Stimulated activated CD8-positive, alpha-beta memory T cell treated with anti-CD3 and anti-CD28 coated beads, Interleukin-15, amount 100 ng/mL, for 1 hour (primary cell): ENCODE measurements at places on chromosomes 13 and 19.

DNA sequence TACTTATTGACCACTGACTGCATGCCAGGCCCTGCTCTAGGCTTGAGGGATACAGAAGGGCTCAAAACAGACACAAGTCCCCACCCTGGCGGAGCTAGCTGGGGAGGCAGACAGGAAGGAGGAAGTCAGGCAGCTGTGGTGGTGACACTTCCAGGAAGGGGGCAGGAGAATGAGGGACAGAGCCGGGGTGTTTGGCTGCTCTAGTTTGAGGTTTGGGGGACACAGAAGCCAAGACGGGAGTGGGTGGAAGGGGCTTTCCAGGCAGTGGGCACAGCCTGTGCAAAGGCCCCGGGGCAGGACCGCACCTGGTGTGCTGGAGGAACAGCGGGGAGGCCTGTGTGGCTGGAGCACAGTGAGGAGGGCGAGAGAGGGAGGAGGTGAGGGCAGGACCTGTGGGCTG is 4.0 kb downstream of the MRPL54 start:
- DNase-seq: no peak

GRCh38 chr19:43782689-43783231 is 2.0 kb upstream of the KCNN4 start:
- no peak for DNase-seq

- DNase-seq: no peak
Measured at GRCh38 chr19:28785971-28786370, 427.0 kb downstream of the UQCRFS1 start.

DNA sequence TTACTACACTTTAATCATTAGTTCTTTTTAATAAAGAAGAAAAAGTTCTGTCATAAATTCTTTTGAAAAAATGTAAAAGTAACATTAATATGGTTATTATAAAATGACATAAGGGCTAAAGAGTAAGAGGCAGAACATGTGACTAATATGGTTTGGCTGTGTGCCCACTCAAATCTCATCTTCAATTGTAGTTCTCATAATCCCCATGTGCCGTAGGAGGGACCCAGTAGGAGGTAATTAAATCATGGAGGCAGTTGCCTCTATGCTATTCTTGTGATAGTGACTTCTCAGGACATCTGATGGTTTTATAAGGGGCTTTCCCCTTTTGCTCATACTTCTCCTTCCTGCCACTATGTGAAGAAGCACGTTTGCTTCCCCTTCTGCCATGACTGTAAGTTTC is 104.5 kb downstream of the UGGT2 start:
- DNase-seq: no peak

DNA sequence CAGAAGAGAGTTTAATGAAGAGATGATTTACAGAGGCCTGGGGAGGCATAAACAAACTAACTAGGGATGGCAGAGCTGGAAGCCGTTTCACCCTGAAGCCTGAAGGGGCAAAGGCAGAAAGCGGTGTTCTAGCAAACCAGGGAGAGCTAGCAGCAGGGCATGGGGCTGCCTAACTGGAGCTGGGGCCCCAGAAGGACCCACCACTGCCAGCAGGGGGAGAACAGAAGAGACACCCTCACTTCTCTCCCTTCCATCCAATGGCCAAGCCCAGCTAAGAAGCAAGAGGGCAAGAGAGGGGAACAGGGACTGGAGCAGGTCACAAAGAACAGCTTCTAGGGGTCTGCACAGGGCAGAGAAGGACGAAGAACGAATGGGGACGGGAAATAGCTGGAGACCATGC is 195.5 kb downstream of the KATNAL1 start:
- no peak for DNase-seq

GRCh38 chr13:46160065-46160464 is 21.9 kb downstream of the LCP1 start:
- no peak for DNase-seq

DNA sequence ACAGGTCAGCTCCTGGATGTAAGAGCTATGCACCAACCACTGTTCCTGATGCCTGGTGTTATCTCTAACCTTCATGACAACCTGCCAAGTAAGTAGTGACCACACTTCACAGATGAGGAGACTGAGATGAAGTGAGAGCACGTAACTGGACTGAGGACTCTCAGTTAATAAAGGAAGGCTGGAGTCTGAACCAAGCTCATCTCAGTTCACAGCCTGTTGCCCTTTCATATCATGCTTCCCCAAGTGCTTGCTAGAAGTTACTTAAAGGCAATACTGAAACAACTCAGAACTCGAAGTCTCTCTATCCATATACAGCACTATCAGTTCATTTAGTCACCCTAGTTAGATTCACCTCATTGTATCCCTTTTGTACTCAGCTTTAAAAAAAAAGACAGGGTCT is 119.7 kb downstream of the ABCC4 start:
- DNase-seq: no peak

DNA sequence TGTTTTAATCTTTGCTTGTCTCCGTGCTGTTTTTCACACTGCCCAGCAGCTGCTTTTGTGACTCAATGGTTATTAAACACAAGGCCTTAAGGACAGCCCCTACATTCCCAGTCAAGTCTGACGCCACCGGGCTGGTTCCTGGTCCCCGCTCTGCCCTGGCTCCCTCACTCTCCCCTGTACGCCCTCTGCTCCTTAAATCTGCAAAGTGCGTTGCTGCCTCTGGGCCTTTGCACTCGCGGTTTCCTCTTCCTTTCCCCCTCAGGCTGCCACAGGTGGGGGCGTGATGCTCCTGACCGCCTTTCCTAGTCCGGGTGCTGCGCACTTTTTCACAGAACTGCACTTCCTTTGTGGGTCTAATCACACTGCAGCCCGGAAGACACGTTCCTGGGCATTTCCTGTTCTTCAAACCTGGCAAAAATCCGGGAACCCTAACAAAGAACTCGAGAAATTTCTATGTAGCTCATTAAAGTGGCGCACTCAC is 25.6 kb downstream of the NOSIP start:
- no peak for DNase-seq

DNA sequence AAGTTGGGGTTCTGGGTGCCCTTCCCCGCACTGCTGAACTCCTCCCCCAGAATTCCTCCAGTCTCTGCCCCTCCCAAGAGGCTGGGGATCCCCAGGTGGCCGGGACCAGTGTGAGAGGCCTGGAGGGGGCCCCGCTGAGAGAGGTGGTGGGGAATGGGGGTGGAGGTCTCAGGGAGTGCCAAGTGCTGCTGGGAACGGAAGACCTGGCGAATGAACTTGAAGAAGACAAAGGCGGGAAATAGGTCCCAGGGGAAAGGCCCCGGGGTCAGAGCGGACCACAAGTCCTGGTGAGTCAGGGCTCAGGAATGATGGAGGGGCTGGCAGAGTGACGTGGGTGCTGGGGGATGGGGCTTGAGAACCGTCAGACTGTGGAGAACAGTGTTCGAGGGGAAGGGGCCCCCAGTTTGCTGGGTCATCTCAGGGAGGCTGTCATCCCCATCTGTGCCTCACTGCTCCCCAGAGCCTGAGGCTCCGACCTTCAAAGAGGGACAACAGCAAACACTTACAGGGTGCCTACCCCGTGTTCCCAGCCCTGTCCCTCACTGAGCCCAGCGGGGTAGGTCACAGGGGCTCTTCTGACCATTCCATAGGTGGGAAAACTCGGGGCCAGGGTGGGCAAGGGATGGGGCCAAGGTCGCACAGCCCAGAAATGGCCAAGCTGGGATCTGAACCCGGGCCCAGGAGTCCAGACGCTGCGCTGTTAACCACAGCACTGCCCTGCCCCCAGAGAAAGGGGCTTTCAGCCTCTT is 16.0 kb upstream of the SEMA6B start:
- DNase-seq: no peak

DNA sequence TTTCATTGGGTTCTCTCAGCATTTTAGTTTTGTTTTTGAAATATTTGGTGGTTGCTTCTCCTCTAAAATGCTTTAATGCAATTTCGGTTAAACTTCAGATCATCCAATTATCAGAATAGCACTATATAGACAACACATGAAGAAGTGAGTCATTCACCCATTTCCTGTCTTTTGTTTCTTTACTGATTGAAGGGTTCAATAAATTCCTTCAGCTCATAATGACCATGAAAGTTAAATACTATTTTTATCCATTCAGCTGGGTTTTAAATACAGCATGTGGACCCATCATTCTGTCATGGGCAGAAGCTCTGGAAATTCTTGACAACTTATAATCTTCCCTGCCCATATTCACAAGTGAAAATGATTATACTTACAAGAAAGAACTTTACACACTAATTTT is 187.2 kb downstream of the ITGBL1 start:
- no peak for DNase-seq

DNA sequence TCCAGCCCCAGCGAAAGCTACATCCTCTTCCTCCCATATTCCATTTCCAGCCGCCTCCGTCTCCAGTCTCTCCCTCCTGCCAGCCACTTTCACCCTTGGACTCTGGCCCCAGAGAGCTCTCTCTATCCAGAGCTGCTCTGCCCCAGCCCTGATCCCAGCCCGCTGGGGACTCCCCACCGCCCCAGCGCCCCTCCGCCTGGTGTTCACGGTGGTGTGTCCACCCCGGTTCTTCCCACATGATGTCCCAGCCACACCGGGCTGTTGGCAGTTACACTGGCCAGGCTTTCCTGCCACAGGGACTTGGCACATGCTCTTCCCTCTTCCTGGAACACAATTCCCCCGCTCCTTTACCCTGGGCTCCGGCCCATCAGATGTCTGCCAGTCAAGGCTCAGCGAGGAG is 11.3 kb upstream of the EMC10 start:
- no peak for DNase-seq

- DNase-seq: no peak
Measured at GRCh38 chr13:68056816-68057710, 826.9 kb upstream of the PCDH9 start.

GRCh38 chr13:57823704-57824103 is 192.2 kb downstream of the PCDH17 start:
- DNase-seq: no peak

DNA sequence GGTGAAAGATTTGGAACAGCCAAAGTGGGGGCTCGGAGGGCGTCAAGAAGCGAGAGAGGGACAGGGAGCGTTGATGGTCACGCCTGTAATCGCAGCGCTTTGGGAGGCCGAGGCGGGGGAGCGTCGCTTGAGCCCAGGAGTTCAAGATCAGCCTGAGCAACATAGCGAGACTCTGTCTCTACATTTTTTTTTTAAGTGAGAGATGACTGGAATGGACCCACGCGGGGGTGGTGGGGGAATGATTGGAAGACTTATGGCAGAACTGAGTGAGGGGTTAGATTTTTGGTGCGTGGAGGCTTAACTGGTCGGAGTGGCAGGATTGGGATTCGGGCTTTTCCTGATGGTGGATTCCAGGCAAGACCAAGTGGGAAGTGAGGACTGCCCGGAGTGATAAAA is 725 bp downstream of the PSMD8 start:
- no peak for DNase-seq

- no peak for DNase-seq
Measured at GRCh38 chr19:407511-408440, 1.2 kb downstream of the C2CD4C start.

DNA sequence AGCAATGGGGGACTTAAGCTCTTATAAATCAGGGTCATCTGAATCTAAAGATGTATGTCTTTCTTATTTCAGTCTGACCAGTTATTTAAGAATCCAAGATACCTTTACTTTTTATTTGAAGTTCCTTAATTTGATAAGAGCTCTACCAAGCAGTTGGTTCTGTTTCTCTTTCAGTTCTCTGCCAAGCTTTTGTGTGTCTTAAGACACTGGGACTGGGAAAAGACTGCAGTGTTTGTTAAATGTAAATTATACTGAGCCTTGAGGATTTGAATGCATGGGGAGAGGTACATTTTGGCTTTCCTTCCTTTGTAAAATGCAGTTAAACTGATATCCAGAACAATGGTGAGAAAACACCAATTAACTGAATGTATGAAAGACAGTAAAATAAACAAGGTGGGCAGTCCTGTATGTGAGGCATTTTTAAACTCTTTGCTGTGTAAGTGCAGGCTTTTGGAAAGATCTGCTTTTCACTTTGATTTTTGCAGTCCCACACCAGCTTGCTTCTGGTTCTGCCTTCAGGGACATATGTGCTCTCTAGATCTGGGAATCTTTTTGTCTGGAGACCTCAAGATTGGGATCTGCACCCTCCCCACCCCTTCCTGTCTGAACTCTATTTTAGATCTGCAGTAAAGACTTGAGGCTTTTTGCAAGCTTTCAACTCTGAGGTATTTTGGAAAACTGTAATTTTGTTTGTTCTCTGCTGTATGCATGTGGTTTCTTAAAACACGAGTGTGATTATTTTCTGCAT is 77.6 kb downstream of the LRCH1 start:
- no peak for DNase-seq

DNA sequence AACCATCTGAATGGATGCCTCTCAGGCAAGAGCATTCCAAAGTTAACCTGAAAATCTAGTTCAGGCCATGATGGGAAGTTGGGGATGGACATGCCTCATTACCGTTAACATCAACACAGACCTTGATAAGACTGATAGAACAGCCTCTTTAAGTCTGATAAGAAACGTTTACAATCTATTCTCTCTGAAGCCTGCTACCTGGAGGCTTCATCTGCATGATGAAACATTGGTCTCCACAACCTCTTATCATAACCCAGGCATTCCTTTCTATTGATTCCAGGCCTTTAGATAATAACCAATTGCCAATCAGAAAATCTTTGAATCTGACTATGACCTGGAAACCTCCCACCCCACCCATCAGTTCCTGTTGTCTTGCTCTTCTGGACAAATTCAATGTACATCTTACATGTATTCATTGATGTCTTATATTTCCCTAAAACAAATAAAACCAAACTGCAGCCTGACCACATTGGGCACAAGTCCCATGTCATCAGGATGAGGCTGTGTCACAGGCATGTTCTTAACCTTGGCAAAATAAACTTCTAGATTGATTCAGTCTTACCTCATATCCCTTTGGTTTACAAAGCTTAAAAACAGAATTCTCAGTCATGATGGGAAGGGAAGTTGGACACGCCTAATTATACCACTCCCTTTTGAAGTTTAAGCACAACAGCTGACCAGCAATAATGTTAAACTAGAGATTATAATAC is 843.8 kb upstream of the SPRY2 start:
- no peak for DNase-seq

DNA sequence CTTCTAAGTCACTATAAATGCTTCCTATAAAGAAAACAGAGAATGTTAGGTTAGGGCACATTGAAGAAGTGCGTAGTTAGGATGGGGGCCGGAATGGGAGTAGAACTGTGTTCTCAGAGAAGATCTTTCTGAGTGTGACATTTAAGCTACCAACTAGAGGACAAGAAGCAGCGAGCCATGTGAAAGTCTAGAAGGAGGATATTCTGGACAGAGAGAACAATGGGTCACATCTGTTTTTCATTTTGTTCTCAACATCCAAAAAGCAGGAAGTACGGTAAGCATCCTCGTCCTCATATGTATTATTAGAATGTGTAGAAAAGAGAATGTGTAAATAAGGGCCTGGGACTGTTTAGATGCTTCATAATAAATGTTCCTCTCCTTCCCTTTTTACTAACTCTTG is 44.5 kb upstream of the PARP4 start:
- DNase-seq: no peak

GRCh38 chr19:23481043-23481442 is 85.8 kb upstream of the ZNF91 start:
- no peak for DNase-seq

- DNase-seq: no peak
Measured at GRCh38 chr13:43278127-43278526, 254.7 kb downstream of the DNAJC15 start.
